H9 (cell line): ENCODE measurements at places on chromosomes 6 and 20. TPM values are rescaled to one million over a fixed set of nuclear protein-coding genes. Genes with fewer than 3 reads are reported as not detected.

DNA sequence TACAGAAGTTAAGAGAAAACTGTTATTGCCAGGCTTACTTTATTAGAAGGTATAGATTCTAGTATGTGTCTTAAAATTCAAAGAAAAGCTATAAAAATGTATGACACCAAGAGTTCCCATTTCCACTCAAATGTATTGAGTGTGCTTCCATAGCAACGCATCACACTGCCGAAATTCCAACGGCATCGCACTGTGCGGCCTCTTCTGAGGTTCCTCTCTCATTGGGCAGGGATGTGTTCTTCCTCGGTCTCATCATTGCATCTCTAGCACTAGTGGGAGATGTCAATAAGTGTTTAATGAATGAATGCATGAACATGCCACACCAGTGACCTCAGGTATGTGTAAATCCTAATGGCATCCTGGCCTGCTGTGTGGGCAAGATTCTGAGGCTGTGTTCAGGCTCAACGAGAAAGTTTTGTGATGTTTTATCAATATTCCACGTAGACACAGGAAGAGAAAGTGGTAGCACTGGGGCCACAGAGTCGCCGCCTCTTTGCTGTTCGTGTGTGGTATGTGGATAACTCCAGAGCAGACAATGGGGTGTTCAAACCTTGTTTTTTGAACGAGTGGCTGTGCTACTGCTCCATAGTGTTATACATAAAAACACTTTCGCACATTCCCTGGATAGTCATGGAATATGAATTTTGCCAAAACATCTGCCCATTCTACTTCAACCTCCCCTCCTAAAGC lies 171.6 kb downstream of the ADGB start:
- DNase-seq = no peak

DNA sequence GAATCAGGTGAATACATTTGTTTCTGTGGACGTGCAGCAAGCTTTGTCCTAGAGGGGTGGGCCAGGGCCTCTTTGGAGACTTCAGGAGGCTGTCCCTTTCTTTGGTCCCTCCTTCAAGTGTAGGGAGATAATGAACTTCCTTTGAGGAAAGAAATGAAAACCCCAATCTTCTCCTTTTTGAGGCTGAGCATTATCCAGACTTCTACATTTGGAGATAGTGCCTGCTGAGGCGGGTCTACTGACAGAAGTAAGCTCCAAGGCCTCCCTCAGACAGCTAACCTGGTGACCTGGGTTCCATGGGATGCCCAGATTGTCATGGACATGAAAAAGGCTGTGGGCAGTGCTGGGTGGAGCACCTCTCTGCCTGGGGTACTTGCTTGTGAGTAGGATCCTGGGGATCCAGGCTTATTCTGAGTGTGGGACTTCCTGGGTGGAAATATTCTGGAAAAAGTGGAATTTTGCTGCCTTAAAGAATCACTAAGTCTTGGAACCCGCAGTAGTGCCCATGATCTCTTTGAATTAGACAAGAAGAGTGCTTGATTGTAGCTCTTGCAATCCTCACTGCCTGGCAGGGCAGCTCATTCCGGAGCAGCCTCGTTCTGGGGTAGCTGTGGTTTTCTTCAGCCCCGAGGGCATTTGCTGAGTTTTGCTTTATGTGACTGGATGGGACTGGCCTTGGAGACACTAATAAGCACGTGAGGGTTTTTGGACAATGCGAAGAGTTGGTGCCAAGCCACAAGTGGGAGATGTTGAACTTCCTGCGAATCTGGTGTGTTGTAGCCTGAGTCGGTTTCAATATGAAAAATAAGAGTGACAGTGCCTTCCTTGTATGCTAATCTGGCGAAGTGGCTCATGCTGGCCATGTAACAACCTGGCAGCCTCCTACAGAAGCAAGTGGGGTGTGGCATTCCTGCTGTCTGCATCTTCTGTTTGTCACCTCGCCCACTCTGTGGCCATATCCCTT lies 28.1 kb downstream of the SNRNP48 start:
- DNase-seq = no peak

GRCh38 chr6:106620931-106621672 lies 8.2 kb downstream of the RTN4IP1 start:
- no peak for DNase-seq

- DNase-seq = no peak
Observed at GRCh38 chr20:23449421-23449820, 3.3 kb downstream of the CST11 start.

Gene ZNF831
- not detected in 2 replicates for total RNA-seq

DNA sequence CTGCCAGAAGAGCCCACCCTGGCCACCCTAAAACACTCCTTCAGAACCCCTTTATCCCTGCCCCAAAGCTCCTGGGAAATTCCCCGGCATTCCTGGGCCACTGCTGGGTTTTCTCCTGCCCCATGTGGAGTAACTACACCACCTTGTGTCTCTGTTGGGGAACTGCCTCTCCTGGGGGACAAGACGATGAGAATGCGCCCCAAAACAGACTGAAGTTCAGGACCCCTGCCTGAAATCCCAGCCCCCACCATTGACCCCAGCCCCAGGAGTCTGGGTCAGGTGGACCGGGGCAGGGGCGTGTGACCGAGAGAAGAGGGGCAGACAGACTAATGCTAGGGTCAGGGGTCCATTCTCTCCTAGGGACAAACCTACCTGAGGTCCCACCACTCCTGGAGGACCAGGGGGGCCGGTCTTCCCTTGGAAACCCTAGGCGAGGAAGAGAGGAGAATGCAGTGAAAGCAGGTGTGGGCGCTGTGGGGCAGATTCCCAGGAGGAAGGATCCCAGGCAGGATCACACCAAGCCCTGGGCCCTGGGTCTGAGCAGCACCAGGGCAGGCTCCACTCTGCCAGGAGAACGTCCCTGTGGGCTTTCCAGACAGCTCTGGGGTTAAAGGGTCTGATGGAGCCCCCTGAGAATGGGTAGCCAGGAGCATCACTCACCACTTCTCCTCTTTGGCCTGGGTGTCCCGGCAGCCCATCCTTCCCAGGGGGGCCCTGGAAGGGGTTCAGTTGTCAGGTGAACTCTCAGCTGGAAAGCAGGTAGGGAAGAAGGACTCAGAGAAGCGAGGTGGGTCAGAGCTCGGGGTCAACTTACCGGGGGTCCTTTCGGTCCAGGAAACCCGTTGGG lies 19.4 kb downstream of the COL11A2 start:
- peak; percentile 56 for DNase-seq

Gene FAM209A
- 0.24 TPM in 1 of 2 replicates, not detected in the other for total RNA-seq

- DNase-seq = no peak
Observed at GRCh38 chr20:41425180-41425884, 58.7 kb upstream of the EMILIN3 start.

GRCh38 chr20:46797206-46797605 lies 87.8 kb downstream of the SLC2A10 start:
- DNase-seq = no peak

- DNase-seq = no peak
Observed at GRCh38 chr6:4466769-4467480, 309.3 kb upstream of the CDYL start.

Gene FOXQ1
- total RNA-seq = 0.15 TPM in 1 of 2 replicates, not detected in the other

DNA sequence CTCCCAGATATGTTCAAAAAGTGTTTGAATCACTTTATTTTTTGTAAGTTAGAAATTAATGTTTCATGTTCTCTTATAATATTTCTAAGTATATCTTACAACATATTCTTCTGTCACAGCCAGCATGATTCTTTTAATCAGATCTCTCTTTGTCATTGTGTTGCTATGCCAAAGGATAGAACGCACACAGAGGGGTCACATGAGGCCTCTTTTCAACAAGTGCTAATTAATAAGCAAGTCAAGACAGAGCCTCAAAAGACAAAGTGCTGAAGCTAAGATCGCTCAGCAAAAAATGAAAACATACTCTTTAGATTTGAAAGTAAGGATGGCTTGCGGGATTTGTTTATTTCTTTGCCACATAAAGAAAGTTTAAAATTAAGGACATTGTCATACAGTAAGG lies 508.8 kb upstream of the PTCHD4 start:
- no peak for DNase-seq

Gene ULBP3
- 5.6 and 5.8 TPM in 2 replicates for total RNA-seq

DNA sequence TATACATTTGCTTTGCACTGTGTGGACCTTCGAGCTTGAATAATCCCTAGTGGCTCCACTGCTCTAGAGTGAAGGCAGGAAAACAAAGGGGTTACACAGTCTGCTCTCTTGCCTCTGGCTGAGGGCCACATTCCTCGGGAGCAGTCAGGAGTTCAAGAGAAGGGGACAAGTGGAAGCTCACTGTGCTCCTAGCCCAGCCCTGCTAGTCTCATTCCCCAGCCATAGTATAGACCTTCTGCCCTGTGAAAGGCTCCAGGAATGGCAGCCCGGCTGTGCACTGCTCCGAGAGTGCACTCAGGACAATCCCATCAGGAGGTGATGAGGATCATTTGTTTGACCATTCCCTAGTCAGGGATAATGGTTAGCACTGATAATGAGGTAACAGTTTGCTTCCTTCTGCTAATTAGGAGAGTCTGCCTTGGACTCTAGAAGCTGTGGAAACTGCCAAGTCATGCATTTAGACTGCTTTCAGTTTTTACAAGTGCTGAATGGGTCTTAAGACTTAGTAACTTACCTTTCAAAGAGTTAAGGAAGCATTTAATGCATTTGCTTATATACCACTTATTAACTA lies 8.5 kb downstream of the IYD start:
- no peak for DNase-seq

DNA sequence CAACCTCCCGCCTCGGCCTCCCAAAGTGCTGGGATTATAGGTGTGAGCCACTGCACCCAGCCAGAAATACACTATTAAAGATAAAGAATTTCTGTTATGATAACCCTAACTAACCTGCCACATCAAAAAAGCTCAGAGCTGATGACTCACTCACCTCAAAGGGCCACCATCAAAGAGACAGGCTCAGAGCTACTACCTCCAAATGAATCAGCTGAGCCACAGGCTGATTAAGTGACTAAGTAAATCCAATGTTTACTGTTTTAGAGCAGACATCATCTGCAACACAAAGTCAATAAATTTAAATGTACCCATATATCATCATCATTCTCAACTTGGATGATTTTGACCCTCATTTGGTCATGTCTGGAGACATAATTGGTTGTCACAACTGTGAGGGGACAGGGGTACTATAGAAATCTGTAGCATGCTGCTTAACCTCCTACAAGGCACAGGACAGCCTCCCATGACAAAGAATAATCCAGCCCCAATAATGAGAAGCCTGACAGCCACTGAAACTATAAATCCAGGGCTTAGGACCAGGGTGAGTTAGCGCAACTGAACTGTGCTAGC lies 106.5 kb downstream of the ATP9A start:
- no peak for DNase-seq

DNA sequence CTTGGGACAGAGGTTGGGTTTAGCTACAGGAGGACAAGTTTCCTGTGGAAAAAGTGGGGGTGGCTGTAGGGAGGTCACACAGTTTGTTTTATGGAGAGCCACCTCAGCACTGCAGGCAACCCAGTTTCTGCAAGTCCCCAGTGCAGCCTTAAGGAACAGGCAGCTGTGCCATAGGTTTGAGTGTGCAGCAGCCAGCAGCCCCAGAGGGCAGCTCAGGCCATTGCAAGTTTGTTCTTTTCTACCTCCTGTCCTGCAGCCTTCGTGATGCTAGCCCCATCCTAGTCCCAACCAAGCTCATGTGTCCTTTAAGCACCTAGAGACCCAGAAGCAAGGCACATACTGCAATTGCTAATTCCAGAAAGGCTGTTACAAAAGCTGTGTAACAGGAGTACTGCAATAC lies 58.8 kb downstream of the ZBTB9 start:
- no peak for DNase-seq

- DNase-seq = no peak
Observed at GRCh38 chr20:3074812-3075211, 3.4 kb downstream of the OXT start.

GRCh38 chr20:62088258-62089127 lies 22.8 kb upstream of the TAF4 start:
- no peak for DNase-seq

GRCh38 chr20:53159160-53159559 lies 187.0 kb downstream of the TSHZ2 start:
- DNase-seq = no peak

Gene GDAP1L1
- 5.9 and 6.8 TPM in 2 replicates for total RNA-seq

DNA sequence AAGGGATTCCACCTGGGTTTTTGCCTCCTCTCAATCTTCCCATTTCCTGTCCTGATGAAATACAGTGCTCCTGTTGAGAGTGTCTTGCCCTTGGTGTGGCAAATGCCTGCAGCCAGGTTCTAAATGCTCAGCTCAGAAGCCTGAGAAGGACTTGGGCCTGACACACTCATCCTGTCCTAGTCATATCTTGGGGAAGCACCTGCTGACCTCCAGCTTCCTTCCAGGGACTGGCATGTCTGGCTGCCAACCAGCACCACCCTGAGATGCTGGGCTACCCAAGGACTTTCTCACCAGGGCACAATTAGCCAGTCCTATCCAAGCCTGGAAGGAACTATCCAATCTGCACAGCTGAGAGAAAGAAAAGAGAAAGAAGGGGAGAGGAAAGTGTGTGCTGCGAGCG lies 43.4 kb downstream of the LRFN2 start:
- DNase-seq = no peak

DNA sequence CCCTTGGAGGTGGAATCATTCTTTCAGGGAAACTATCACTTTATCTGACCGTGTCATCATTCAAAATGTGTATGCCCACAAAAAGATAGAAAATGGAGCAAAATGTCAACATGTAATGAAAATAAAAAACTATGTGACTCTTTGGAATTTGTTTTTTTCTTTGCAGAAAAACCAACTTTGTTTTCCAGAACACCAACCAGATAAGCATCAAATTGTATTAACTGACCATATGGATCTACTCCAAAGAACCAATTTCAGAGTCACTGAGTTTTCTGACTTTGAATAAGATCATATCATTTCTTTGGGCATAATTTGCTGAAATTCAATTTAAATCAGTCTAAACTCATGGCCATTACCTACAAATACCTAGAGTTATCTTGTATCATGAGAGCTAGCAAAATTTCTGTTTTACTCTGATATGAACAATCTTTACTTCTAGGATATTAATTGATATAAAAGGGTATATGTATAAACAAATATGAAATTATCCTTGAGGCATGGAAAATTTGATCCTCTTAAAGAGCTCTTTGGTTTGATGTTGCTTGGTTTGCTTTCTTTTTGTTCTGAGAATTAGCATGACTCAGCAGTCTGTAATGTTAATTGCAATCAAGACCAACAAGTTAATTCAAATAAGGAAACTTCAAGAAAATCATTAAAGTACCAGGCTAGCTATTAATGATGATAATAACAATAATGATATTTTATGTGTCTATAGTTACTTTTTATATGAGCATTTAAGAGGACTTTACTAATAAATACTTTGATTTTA lies 444.4 kb upstream of the MARCKS start:
- DNase-seq = no peak

- DNase-seq = no peak
Observed at GRCh38 chr6:145468534-145468933, 266.8 kb downstream of the EPM2A start.

DNA sequence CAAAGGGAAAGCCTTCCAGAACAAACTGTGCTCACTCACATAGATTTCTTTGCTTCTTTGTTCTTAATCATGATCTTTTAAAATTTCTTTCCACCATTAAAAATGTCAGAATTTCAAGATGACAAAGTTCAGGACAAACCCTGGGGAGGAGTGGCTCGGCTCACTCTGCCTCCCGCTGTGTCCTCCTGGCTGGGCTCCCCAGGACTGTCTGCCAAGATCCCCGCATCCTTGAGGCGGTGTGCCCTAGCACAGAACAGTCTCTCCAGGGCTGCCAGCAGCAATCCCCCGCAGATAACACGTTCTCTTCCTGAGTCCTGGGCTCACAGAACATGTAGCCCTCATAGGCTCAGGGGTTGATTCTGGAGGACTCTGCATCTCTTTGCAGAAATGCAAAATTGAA lies 98.4 kb upstream of the KCNG1 start:
- no peak for DNase-seq

Gene SLC24A3
- total RNA-seq = 0.83 and 1.1 TPM in 2 replicates

GRCh38 chr20:38032585-38033329 lies 499 bp downstream of the TTI1 start:
- no peak for DNase-seq

Gene MAPK14
- 32.4 and 40.5 TPM in 2 replicates for total RNA-seq

Gene ALDH5A1
- total RNA-seq = 5.2 and 5.4 TPM in 2 replicates

- no peak for DNase-seq
Observed at GRCh38 chr20:1775117-1775516, 117.5 kb upstream of the SIRPG start.
